ENCODE measurements at places on chromosomes 3 and 15.

DNA sequence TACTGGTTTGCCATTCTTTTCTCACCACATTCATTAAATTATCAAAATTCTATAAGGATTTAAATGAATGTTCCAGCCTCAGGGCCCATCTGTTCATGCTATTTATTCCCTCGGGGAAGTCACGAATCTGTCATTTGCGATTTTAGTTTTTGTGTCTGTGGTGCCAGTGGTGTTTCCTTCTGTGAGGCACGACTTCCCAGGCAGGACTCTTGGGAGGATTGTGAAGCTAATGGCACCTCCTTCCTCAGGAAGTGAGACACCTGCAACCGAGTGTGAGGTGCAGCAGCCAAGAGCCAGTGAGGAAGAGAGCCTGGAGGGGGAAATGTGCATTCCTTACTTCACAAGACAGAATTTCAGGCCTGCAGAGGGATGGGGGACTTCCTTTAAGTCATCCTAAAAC is 24.1 kb downstream of the SV2B start:
- DNase-seq: no peak

DNA sequence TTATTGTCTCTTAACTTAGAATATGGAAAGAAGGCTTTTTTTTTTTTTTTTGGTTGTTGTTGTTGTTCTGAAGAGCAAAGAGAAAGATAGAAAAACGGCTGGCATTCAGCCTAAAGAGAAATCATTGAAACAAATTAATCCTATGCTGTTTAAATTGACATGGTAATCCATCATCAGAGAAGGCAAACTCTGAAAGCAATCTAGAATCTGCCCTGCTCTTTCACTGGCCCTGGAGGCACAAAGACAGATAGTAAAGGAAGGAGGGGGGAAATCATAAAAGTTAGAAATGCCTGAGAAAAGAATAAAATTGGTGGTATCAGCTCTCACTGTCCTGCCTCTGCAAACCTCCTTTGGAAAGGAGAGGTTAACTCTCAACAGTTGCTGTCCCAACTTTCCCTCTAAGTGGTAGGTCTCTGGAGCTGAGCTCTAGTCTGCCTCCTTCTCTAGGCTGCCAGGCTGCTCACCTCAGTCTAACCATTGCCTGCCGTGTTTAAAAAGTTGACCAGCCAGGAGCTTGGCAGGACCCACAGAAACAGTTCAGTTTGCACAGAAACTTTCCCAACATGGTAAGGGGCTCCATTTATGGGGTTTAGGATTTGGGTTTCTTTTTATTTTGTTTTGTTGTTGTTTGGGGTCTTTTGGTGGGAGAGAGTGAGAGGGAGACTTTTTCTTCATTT is 13.4 kb upstream of the NR2F2 start:
- DNase-seq: no peak

DNA sequence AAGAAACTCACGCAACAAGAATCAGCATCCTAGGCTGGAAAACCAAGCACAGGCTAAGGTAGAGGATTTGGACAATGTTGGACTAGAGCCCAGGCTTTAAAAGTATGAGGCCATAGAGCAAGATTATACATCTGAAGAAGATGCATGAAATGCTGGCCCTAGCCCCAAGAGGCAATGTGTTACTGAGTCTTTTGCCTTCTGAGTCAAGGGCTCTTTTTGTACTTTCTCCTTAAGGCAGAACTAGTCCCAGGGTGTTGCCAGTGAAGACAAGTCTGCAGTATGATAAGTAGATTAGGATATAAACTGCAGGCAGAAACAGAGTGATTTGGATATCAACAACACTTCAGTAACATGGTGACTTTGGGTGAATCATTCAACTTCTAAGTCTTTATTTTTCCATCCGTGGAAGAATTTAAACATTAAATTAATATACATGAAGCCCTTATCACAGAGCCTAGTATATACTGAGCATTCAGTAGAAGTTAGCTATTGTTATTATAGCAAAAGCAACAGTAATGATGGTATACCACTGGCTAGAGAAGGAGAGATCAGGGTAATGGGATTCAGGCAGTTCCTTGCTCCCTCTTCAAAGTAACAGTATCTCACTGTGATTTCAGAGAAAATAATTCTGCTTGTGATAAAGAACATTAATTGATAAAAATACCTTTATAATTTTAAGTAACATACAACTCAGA is 99.9 kb upstream of the MLF1 start:
- DNase-seq: no peak

GRCh38 chr3:34178415-34178814 is 380.0 kb downstream of the PDCD6IP start:
- DNase-seq: no peak

DNA sequence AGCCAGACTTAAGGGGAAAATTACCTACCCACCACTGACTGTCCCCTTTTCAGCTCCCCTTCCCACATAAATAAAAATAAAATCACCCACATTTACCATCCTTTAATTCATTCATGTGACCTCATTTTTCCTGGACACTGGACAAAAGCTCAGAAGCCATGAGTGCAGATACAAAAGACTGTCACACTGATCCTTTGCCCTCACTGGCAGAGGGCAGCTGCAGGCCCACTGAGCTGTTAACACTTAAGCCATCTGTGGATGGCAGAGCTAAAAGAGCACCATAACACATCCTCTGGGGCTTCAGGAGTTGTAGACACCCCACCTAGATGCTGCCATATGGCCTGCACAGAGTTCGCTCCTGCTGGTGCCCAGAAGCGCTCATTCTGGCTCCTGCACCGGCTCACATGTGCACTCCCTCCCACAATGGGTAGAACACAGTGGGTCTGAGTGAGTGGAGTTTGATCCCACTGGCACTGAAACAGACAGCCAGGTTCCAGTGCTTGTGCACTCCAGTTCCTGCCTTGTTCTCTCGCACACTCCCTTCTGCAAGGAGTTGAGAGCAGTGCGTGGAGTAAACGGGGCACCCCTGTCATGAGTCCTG is 38.8 kb downstream of the EDC3 start:
- DNase-seq: no peak

- DNase-seq: no peak
Measured at GRCh38 chr3:175957427-175957826, 1098.3 kb downstream of the NAALADL2 start.

GRCh38 chr3:111594205-111594604 is 941 bp downstream of the ZBED2 start:
- DNase-seq: no peak

DNA sequence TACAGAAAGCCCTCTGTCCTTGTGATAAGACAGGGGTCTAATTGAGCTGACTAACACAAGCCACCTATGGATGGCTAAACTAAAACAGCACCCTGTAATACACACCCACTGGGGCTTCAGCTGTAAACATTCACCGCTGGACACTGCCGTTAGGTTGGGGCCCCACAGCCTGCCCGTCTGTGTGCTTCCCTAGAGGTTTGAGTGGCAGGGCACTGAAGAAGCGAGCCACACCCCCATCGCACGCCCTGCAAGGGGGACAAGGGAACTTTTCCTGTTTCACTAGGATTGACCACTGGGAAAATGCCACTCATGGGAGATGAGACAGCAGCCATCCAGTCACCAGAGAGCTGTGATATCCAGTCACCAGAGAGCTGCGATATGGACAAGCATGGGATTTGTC is 335.7 kb upstream of the CFAP20DC start:
- no peak for DNase-seq

- DNase-seq: no peak
Measured at GRCh38 chr3:70861855-70862254, 549.4 kb upstream of the MDFIC2 start.

All from stimulated activated CD8-positive, alpha-beta memory T cell treated with anti-CD3 and anti-CD28 coated beads, Interleukin-15, amount 100 ng/mL, for 48 hours (primary cell).